ENCODE measurements at places on chromosomes 7 and 10. TPM values are rescaled to one million over a fixed set of nuclear protein-coding genes. Genes with fewer than 3 reads are reported as not detected.

Gene PIP
- total RNA-seq: not detected

Gene SGCE
- total RNA-seq: 31.5 TPM

DNA sequence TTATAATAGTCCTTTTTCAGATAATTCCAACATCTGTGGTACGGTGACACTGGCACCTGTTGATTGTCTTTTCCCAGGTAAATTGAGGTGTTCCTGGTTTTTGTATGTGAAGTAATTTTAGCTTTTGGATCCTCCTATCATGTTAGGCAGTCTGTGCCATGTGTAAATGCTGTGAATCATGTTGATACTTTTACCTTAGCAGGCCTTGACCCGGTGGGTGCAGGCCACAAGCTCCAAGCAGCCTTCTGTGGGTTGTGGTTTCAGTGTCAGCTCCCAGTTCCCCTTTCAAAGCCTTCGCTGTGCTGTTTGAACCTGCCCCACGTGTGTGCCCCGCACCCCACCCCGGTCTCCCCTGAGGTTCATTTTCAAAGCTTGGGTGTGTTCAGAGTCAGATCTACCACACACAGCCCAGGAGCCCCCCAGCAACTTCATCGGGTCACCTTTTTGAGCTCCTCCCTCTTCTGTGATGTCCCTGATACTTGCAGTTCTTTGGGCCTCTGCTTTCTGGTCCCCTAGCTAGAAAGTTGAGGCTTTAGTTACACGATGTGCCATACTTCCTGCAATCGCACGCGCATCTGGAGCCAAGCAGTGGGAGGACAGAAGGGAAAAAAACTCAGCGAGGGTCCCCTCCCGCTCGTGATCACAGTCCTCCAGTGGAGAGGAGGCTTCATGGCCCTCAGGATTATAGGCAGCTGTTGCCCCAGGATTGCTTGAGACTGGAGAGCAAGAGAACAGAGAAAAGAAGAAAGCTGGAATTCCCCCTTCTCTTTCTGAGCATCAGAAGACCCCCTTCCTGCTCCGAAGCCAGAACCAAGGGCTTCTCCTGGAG is 8.7 kb upstream of the BHLHA15 start:
- DNase-seq: no peak

GRCh38 chr10:71370031-71370430 is 26.7 kb upstream of the CDH23 start:
- no peak for DNase-seq

All from PC-3 (cell line).